ENCODE measurements at places on chromosomes 6 and 20. TPM values are rescaled to one million over a fixed set of nuclear protein-coding genes. Genes with fewer than 3 reads are reported as not detected.

UBD gene
- not detected for total RNA-seq

HLA-DRB1 gene
- 6.7 TPM for total RNA-seq

CTAGE9 gene
- total RNA-seq, result not detected

SLC22A7 gene
- not detected for total RNA-seq

BTBD3 gene
- 47.7 TPM for total RNA-seq

FABP7 gene
- 13.1 TPM for total RNA-seq

TFAP2A gene
- 0.10 TPM for total RNA-seq

GCNT2 gene
- 54.3 TPM for total RNA-seq

OR2H2 gene
- total RNA-seq, result not detected
